Amniotic stem cell (primary cell): ENCODE measurements at places on chromosomes 12 and 14.

DNA sequence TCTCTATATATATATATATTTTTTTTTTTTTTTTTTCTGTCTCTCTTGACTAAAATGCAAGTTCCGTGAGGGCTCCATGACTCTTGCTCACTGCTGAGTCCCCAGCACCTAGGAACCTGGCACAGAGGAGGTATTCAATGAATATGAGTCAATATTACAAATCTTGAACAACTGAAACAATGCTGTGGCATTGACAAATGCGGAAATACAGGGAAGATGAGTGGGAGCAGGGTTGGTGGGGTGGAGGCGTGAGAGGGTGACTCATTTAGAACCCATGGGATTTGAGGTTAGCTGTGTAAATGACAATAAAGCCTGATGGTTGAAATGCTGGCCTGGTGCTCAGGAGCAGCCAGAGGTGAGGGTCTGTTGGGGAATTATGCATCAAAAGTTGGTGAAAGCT lies 121.7 kb upstream of the FUT8 start:
- DNase-seq = peak; percentile 54

DNA sequence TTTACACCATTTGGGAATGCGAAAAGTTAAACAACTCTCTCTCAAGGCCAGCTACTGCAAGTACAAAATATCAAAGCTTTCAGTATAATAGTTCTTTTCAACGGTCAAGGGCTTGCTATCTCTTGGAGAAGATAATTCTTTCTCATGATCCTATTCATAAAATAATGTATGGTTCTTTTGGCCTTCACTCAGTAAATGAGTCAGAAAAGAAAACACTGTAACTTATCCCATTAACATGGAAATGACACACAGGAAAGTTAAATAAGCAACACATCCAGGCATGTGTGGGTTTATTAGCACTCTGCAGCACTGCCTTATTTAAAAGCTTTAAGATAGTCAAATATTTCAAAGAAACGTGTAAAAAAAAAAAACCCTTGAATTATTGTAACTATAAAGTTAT lies 36.9 kb downstream of the ZFC3H1 start:
- DNase-seq = no peak

DNA sequence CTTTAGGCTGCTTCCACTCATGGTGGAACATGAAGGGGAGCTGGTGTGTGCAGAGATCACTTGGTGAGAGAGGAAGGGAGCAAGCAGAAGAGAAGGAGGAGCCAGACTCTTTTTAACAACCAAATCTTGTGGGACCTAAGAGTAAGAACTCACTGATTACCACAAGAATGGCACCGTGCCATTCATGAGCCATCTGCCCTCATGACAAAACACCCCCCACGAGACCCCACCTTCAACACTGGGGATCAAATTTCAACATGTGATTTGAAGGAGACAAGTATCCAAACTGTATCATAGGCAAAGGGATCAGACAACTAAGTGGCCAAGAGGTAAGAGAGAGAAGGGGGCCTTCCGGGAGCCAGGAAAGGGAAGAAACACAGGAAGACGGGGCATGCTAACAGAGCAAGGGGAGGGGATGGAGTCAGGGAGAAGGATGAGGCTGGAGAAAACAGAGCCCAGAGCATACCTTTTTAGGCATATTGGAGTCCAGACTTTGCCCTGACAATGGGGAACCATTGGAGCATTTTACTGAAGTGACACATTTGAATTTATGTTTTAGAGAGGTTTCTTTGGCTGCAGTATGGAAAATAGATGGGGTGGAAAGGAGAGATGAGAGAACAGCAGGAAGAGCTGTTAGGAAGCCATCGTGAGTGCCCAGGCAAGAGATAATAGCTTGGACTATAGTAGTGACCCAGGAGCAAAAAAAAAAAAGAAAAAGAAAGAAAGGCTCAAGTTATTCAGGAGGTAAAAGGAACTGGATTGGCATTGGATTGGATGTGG lies 204.4 kb upstream of the NUDT4 start:
- DNase-seq = no peak

DNA sequence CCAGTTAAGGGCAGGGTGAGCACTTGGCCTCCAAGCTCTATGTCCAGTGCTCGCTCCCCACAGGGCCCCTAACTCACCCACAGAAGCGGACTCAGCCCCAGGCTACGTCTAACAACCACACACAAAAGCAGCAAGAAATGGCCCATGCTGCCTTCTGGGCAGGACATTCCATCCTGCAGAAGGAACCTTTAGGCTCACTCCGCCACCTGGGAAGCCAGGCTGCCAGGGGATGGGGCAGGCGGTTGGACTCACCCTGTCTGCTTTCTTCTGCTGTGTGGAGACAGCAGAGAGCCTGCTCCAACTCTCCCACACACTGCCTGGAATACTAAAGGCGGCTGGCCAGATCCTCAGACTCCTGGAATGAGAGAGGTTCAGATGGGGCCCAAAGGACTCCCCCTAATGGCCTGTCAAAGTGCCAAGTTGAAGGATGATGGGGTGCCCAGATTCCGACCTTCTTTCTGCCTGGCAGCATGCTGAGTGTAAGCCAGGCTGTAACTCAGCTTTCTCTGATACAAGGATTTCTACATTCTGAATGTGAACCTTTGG lies 27.7 kb upstream of the BLTP3B start:
- DNase-seq = no peak

- no peak for DNase-seq
These were observed 867.5 kb upstream of the TMEM132C start for GRCh38 chr12:127399451-127399850.

DNA sequence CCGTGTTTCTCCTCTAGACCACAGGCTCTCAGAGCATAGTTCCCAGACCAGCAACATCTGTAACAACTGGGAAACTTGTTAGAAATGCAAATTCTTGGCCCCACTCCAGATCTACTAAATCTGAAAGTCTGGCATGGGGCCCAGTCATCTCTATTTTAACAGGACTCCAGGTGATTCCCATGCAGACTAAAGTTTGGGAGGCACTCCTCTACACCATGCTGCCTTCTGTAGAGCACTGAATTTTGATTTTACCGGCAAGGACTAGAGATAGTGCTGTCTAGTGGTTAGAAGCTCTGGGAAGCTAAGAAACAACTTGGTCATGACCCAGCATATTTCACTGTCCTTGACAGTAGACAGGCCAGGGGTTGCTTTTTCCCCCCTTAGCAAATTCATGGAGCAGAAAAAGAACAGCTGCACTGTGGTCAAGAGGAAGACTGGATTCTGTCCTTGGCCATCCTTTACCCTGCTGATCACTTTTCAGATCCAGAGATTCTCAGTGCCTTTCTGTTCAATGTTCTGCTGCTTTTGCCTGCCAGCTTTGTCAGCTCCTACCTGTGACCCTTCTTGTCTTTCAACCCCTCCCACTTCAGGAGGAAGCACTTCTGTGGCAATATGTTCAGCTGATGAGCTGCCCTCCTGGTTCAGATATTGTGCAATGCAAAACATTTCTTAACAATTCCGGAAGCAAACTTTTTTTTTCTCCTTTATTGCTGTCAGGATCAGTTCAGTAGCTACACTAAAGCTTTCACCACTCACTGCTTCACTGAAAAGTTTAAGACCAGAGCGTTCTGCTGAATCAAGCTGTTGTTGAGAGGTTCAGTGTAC lies 133.8 kb upstream of the NUDT4 start:
- DNase-seq = no peak
